Aorta (tissue), 5 donors: ENCODE measurements at places on chromosomes 16 and 17. TPM values are rescaled to one million over a fixed set of nuclear protein-coding genes. Genes with fewer than 3 reads are reported as not detected.

Gene MEIOB
- total RNA-seq, result not detected

DNA sequence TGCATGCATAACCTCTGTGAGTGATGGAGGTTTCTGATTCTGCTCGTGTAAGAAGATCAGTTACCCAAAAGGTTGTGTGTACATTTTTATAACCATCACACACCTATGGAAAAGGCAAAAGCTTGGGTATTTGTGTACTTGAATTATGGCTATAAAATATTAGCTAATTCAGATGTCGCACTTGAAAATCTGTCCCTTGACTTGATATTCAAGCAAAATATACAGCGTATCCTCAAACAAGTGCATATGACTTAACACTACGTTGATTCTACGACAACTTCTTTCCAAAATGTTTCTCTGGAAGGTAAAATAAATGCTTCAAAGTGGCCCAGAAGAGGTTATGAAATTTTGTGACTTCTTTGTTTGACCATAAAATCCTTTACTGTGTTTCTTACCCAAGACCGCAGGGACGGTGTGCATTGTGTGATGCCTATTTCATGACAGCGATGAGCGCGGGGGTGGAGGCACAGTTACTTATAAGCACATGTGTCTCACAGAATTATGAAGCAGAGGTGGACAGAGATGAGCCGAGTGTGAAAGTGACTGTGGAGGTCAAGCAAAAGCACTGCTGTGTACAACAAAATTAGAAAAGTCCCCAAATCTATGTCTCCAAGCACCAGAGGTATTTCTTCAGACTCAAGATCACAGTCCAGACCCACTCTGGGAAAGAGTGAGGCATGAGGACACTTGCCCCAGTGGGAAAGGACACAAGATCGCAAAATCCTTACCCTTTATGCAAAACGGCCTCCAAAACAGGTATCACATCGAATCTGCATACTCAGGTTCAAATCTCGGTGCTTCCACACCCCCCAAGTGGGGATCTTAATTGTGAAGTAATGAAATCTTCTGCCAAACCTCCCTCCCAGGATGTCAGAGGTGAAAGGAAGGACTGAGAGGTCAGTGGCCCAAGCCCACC lies 4.1 kb upstream of the HOXB9 start:
- DNase-seq, result no peak
- H3K4me3 ChIP-seq, result no peak overlapping the region

DNA sequence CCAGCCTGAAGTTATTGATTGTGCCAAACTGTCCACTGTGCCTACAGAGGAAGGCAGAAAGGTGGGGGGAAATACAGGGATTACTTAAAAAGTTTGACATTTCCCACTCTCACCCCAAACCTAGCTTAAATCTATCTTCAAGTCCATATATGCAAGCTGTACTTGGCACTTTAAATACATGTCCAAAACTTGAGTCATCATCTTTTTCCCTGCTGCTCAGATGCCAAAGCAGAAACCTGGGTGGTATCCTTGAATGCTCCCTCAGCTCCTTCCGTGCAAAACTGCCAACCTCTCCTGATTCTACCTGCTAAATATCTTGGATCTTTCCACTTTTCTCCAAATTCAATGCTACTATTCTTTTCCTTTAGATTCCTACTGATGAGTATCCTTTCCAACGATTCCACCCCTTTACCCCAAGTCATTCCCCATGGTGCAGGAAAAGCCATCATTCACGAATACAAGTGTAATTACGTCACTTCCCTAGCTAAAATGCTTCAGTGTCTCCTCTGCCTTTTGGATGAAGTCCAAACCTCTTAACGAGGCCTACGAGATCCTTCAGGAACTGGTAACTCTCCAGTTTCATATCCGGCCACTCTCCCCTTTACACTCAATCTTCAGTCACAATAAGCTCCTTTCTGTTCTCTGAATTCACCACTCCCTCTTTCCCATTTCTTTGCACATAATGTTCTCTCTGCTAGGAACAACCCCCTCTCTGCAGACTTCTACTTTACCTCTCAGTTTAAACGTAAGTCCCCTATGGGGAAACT lies 9.3 kb downstream of the BECN1 start:
- no peak for DNase-seq

DNA sequence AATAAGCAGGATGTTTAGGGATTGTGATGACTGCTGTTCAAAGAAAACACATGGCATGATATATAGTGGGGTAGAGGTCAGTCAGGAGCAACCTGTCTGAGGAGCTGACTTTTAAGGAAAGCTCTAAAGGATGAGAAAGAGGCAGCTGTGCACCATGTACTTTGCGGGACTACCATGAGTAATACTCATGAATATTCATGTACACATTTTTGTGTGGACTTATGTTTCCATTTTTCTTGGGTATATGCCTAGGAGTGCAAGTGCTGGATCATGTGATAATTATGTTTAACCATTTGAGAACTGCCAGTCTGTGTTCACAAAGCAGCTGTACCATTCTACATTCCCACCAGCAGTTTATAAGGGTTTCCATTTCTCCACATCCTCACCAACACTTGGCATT lies 35.8 kb downstream of the BEAN1 start:
- H3K36me3 ChIP-seq, result no peaks in the 10 kb centered on the region
- no peaks in the 10 kb centered on the region for H3K4me1 ChIP-seq
- no peak for DNase-seq
- H3K27me3 ChIP-seq, result no peaks in the 10 kb centered on the region
- H3K4me3 ChIP-seq, result no peak overlapping the region

Gene KRT39
- not detected for total RNA-seq

DNA sequence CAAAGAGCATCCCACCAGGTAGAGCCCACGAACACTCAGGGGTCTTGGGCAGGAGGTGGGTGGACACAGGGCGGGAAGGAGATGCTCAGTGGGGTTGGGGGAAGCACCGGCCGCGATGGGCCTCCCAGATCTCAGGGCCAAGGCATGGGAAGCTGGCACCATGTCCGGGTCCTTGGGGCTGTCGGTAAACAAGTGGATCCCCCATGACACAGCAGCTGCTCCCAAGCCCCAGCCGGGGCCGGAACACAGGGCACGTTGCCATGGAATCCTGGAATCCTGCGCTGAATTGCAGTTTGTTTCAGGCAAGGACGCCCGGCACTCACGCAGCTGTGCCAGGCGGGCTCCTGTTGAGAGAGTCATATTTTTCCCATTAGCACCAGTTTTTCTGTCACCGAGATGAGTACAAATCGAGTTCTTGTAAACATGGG lies 23.0 kb upstream of the CHMP6 start:
- H3K27me3 ChIP-seq, result no peaks in the 10 kb centered on the region
- H3K27ac ChIP-seq, result no peak overlapping the region
